ENCODE measurements at places on chromosomes 11 and 22.

GRCh38 chr11:18617688-18618341, 16.3 kb downstream of the SPTY2D1 start:
- no peak for DNase-seq

GRCh38 chr11:79437981-79438630, 2.7 kb downstream of the TENM4 start:
- no peak for DNase-seq

- DNase-seq: no peak
Observed at GRCh38 chr22:35392357-35392756, 7.6 kb upstream of the MCM5 start.

GRCh38 chr11:102580185-102580951, 44.8 kb downstream of the MMP20 start:
- DNase-seq: no peak

DNA sequence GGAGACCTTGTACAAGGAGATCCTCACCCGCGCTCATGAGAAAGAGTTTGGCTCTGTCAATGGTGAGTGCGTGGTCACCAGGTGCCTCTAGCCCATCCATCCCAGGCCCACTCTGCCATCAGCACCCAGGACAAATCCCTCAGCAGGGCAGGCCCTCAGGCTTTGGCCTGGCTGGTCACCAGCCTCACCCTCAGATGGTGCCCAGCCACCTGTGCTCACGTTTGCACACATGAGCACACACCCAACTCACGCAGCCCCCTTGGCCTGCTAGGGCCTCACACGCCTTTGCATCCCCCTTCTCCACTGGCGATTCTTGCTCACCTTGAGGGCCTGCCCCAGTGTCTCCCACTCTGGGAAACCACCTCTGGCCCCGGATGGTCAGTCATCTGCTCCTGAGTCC, 4.1 kb upstream of the RAB1B start:
- DNase-seq: no peak

GRCh38 chr11:70067036-70067435, 11.1 kb upstream of the ANO1 start:
- DNase-seq: no peak

- DNase-seq: peak; percentile 71
Observed at GRCh38 chr11:95231881-95232605, 1.0 kb upstream of the SESN3 start.

Measured in C1 segment of cervical spinal cord (tissue), 14 donors.